ENCODE measurements at places on chromosomes 7 and 10.

- no peak for DNase-seq
These were observed 71.4 kb downstream of the TMEM270 start for GRCh38 chr7:73932364-73932763.

DNA sequence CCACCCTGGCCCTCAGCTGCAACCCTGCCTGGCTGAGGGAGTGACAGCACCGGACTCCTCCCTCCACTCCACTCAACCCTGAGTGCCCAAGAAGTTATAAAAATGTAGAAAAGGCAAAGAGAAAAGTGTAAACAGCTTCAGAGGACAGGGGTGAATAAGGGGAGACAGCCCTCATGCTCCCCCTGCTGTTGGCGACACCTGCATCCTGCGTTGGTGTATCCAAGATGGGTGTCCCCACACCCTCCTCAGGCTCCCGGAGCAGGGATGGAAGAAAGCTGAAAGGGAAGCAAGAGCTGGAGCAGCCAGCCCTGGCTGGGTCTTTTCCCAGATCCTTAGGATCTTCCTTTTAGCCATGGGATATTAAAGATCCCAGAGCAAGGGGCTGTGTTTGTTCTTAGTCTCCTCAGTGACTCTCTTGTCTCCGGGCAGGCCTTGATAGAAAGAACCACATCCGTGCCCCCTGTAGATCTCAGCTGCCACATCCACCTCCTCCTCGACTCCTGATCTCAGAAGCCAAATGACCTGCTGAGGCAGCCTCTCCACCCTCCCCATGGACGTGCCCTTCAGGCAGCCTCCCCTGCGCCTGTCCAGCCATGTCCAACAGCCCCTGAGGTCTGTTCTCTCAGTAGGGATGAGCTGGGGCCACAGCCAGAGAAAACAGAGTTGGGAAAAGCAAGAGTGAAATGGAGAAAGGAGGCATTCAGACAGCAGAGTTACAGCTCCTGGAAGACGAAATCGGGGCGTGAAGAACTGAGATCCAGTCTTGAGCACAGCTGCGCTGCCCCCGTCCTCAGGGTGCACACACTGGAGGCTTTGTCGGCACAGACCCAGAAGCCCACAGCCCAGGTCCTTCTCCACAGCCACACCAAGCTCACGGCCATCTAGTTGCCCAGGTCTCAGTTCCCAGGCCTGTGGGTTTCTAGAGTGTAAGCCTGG, 6.8 kb downstream of the FAM131B start:
- no peak for DNase-seq

- no peak for DNase-seq
These were observed 73.8 kb upstream of the ELN start for GRCh38 chr7:73954181-73954580.

DNA sequence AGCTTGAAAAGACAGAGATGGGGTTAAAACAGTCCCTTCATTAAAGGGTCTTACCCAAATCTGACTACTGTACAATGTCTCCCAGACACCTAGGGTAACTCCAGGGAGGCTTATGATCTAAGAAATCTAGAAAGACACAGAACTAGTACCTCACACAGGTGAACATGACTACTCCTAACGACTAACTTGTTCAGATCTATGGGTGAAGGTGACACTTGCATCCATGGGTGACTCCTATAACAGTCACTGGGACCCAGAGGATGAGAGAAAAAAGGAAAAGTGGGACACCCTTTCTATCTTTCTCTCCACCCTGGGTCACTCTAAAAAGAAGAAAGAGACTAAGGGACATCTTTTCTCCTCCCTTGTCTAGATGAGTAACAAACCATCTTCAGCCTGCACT, 19.2 kb downstream of the AKR1C8 start:
- DNase-seq: peak; percentile 52

- peak; percentile 92 for DNase-seq
These were observed at the start of gene TPK1 for GRCh38 chr7:144835652-144836544. TPK1 (minus strand) TSS chr7:144836053; CDS start chr7:144835602, 451 bp downstream.

- DNase-seq: no peak
These were observed 51.2 kb upstream of the GTF2I start for GRCh38 chr7:74606101-74606908.

DNA sequence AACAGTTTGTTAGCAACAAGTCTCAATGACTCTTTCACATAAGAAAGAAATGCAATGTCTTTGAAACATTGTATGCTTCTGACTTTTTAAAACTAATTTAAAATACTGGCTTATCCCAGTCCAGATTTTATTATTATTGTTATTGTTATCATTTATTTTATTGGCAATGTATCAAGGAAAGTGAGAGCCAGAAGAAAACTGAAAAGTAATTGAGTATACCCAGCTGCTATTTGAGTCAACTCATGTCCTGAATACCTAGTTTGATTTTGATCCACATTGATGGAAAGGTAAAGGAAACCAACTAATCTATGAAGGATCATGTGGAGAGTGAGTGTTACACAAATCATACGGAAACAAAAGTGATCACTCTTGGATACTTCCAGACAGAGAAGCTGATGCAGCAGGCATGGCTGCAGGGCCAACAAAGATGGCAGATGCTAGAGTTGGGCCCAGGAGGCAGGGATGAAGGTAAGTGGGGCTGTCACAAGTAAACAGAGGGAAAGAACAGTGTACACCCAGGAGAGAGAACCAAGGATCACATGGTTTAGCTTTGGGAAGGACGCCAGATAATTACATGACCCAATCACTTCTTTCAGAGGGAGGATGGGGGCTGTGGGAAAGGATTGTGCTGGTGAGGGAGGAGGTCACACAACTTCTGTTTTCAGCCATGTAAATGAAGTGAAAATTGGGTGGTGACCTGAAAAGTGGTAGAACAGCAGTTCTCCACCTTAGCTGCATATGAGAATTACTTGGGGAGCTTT, 179.2 kb upstream of the NAMPT start:
- no peak for DNase-seq

GRCh38 chr10:24722676-24723385, 856 bp downstream of the ARHGAP21 start:
- peak; percentile 81 for DNase-seq

DNA sequence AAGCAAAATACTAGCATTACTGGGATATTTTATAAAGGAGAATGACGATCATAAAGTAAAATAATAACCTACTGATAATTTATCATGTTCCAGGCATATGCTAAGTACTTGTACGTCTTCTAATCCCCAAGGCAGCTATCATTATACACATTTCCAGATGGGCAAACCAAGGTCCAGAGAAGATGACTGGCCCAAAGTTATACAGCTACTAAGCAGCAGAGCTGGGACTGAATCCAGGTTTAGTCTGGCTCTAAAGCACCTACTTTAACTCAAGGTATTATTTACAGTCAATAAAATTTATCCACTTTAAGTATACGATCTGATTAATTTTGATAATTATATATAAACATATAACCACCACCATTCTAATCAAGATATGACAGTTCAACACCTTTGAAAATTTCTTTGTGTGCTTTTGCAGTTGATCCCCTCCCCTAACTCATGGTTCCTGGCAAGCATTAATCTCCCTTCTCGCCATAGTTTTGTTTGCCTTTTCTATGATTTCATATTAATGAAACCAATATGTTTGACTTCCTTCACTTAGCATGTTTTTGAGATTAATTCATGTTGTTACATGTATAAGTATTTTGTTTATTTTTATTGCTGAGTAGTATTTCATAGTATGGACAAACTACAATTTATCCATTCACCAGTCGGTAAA, 126.7 kb downstream of the CPEB3 start:
- no peak for DNase-seq

GRCh38 chr7:69020536-69020935, 577.7 kb upstream of the AUTS2 start:
- no peak for DNase-seq

- no peak for DNase-seq
These were observed 527.1 kb upstream of the CELF2 start for GRCh38 chr10:10490581-10490980.

DNA sequence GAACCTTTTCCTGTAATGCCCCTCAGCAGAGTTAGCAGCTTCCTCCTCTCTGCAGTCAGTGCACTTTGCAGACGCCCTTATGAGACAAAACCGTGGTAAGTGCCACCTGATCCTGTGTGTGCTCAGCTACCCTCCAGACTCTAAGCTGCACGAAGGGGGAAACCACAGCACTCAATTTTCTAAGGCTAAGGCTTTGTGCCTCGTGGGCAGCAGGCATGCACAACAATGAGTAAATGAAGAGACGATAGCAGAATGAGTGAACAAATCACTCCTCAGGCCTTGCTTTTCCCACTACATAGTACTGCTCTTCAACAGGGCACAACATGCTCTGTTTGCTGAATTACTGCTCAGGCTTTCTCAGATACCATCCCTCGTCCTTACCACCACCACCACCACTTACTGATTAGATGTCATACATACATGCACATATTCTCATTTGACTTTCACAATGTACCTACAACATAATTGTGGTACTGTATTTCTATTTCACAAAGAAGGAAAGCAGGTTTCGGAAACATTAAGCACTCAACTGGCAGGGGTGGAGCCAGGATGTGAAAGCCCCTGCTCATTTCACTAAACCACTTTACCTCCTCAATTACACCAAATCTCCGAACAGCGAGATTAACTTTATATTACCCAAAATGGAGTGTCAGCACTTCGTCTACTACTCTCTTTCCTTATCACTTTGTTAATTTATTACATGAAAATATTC, 85.4 kb downstream of the ICA1 start:
- DNase-seq: peak; percentile 87

- DNase-seq: no peak
These were observed 604 bp upstream of the SHTN1 start for GRCh38 chr10:117005527-117006055.

- no peak for DNase-seq
These were observed 210.7 kb downstream of the ADK start for GRCh38 chr10:74361678-74362077.

GRCh38 chr7:139060695-139061237, 24.9 kb upstream of the ZC3HAV1L start:
- no peak for DNase-seq

DNA sequence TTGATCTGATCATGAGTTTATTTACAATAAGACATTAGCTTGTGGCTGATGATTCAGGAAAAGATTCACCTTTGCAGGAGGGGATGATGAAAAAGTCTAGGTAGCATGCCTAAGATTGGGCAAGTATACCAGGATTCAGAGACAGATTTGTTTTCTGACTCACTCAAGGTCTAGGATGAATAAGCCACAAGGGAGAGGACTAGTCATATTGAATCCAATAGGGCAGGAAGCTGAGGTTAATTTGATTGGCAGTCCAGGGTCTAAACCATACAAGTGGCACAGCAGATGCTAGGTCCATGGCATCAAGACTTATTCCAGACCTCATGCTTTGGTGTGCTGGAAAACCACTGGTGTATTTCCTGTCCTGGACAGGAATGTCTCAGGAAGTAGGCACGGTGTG, 1133.4 kb downstream of the XPNPEP1 start:
- no peak for DNase-seq

- DNase-seq: no peak
These were observed 12.4 kb upstream of the SORBS1 start for GRCh38 chr10:95573527-95573926.

- DNase-seq: no peak
These were observed 92.3 kb downstream of the NKX6-2 start for GRCh38 chr10:132693676-132694075.

- peak; percentile 69 for DNase-seq
These were observed 40.1 kb downstream of the IQUB start for GRCh38 chr7:123494193-123494796.

DNA sequence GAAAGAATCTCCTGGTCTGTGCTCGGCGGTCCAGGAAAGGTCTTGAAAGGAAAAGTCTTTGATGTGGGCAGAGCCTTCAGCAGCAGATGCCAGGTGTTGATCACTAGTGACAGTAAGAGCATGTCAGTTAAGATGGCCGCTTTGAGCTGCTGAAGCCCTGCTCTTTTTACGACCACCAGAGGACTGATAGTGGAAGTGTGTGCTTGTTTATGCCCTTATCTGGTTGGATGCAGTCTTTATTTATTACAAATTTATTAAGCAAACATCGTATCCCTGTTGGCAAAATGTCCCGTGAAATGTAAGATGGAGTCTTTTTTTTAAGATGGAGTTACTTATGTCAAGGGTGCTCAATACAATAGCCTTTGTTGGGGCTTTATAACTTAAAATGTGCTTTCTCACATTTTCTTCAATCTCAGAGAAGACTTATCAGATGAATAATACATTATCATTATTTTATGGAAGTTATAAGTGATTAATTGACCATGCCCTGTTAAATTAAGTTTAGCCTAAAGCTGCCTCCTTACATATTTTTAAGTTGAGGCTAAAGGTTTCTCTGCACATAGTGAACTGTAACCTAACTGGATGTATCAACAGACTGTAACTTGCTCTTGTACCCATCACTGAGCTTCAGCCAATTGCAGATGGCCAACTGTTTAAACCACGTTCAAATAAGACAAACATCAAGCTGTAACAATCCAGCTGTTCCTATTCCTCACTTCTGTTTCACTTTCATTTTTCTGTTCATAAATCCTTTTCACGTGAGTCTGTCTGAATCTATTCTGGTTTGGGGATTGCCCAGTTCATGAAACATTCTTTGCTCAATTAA, 97.4 kb upstream of the PIK3CG start:
- DNase-seq: no peak

DNA sequence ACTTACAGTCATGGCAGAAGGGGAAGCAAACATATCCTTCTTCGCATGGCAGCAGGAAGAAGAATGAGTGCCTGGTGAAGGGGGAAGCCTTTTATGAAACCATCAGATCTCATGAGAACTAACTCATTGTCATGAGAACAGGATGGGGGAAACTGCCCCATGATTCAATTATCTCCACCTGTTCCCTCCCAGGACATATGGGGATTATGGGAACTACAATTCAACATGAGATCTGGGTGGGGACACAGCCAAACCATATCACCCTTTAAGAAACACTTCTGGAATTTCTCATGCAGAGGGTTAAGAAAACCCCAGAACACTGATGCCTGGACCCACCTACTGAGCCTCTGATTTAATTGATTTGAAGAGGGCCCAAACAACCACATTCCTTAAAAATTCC, 63.3 kb upstream of the DNAJB12 start:
- DNase-seq: no peak

GRCh38 chr10:102172288-102172687, 20.1 kb downstream of the NOLC1 start:
- DNase-seq: no peak

DNA sequence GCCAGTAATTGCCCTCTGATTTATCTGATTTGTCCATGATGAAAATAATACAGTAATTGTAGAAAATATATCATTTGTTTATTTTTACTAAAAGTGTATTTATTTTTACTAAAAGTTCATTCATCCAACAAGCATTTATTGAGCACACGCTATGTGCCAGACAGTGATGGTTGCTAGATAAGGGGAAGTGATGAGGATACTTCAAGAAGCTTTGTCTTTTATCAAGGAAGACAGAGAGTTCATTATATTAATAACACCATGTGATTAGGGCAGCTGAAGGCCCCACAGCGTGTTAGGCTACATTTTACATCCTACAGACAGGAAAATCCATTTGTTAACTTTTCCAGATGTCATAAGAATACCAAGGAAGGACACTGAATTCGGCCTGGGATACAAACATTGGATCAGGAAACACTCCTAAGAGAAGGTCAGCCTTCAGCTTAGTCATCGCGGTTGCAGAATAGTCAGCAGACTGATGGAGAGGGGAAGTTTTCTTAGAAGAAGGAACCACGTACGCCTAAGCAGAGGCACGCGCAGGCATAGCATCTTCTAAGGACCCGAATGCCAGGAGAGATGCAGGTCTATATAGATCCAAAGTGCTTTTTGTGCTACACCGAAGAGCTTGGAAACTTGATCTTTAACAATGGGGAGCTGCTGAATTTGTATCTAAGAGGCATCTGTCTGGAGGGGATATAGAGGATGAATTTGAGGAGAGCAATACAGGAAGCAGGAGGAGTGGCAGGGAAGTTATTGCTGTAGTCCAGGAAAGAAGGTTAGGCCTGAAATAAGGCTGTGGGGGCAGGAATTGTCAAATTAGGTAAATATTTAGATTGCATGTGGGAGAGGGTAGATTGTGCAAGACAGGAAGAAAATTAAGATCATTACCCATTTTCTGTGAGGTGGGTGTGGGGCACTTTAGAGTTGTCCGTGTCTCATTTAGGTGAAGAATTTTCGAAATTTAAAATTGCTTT, 85.7 kb downstream of the LRGUK start:
- peak; percentile 15 for DNase-seq

Measured in Kasumi-1 (cell line).